ENCODE measurements at places on chromosomes 4 and X.

- no peak for DNase-seq
Measured at GRCh38 chrX:1341545-1342184, 5.1 kb downstream of the IL3RA start.

- DNase-seq = no peak
Measured at GRCh38 chrX:105910563-105911105, 88.3 kb downstream of the NRK start.

- no peak for DNase-seq
Measured at GRCh38 chr4:128527946-128528576, 240.4 kb upstream of the PGRMC2 start.

GRCh38 chr4:8556341-8557150 is 23.6 kb upstream of the GPR78 start:
- DNase-seq = no peak

- no peak for DNase-seq
Measured at GRCh38 chr4:84433633-84434222, 65.4 kb downstream of the NKX6-1 start.

DNA sequence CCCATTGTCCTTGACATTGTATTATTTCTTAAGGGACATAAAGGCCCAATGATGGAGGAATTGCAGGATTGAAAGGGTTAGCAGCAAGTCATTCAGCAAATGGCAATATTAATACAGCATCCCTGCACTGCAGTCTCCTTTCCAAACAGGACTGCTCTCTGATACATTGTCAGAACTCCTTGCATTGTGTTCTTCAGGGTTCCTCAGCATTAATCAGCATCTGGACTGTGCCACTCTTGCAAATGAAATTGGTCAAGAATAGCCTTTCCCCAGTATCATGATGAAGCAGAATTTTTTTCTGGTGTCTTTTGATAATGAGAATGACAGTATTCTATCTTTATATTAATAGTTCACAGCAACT is 272.6 kb upstream of the HAND2 start:
- DNase-seq = no peak

GRCh38 chr4:17597517-17597916 is 16.9 kb upstream of the MED28 start:
- DNase-seq = peak; percentile 27

DNA sequence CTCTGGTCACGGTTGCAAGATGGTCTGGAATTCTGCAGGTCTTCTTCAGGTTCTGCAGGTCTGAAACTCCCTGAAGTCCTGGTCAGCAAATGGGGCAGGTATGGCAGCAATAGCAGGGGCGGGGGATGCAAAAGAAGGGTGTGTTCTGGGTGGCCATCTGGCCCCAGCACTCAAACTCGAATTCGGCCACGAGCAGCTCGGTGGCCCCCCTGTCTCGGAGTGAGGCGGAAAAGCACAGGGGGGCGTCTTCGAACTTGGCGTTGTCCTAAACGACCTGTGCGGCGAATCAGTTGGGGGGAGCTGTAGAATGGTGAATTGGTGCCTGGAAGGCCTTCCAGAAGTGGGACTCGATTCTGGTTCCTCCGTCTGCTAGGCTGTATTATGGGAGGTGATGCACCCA is 2.1 kb downstream of the RTL5 start:
- no peak for DNase-seq

DNA sequence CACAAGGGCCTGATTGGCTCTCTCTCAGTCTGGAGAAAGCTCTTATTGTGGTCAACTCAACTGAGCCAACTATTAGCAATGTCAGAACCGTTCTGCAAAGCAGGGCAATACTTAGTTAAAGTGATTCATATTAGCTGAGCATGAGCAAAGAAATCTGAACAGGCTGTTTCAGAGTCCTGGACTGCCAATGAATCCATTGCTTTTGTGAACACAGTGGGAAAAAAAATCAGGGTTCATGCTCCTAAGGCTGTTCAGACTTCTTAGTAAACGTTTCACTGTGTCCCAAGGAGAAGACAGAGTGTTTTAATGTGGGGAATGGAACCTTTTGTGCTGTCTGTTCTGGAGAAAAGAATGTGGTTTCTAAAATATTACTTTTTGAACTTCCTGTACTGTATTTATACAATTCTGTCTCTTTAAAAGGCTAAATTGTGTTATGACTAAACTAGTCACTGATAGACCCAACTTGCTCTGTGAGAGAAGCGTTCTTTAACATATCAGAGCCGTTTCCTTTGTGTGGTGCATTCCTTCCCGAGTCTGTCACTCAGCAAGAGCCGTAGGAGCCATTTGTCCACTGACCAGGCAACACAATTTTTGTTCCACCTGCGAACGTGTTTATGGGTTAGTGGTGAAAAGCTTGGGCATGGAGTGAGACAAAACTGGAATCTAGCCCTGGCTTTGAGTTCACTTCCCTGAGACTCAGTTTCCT is 366.1 kb downstream of the FBXO8 start:
- no peak for DNase-seq

GRCh38 chrX:3263681-3264126 is 82.7 kb downstream of the MXRA5 start:
- DNase-seq = no peak

DNA sequence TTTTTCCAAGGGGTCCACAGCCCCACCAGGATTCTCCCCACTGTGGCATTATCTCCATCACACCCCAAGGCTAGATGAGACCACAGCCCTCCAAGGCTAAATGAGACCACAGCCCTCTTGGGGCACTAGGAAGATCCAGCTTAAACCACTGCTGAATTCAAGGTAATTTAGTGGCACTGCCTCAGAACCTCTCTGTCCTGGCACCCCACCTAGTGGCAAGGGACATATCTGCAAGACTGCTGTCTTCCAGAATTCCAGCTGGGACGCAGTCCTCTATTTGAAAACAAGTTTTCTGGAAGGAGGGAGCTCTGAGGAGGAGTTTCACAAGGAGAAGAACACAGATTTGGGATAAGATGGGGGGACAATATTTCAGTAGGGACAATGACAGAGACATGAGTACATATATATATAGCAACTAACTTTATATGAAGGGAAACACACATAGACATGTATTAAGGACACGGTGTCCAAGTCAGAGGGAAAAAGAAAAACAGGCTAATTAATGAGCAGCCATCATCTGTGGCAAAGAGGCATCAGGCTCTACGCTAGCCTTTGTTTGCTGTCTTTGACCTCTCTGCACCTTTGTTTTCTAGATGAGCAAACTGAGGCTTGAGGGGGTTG is 9.3 kb downstream of the CETN2 start:
- peak; percentile 41 for DNase-seq

DNA sequence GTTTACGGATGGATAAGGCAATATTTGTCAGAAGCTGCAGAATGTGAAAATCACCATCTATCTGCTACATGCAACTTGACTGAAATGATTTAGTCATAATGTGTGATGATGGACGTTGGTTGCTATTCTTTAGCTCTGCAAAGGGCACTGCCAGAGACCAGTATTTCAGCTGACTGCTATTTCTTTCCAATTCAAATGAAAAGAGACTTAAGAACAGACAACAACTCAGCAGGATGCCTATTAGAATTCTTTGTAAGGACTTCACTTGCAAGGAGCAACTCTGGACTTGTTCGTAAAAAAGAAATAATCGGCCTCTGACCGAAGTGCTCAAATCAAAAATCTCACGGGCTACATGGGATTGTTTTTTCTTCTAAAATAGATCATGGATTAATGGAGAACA is 262.7 kb downstream of the DHX15 start:
- DNase-seq = no peak

GRCh38 chrX:137424679-137425078 is 141.2 kb upstream of the ZIC3 start:
- no peak for DNase-seq

GRCh38 chr4:147327322-147327721 is 153.6 kb upstream of the EDNRA start:
- no peak for DNase-seq

DNA sequence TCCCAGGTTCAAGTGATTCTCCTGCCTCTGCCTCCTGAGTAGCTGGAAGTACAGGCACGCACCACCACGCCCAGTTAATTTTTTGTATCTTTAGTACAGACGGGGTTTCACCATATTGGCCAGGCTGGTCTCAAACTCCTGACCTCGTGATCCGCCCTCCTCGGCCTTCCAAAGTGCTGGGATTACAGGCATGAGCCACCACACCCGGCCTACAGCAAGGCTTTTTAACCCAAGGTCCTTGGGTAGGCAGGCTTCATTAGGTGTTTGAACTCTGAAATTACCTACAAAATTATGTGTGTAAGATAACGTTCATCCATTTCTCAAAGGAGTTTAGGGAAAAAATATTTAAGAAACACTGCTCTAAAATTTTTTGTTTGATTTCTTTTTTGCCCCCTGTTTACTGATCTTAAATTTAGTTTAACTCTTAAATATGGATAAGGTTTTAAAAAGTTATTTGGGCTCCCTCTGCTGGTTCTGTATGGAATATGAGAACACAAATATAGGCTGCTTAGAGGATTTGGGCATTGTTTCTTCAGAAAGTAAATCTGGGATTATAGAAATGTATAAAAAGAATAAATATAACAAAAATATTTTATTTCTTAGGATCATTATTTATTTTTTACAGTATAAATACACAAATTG is 92.8 kb downstream of the CBR4 start:
- DNase-seq = peak; percentile 47

DNA sequence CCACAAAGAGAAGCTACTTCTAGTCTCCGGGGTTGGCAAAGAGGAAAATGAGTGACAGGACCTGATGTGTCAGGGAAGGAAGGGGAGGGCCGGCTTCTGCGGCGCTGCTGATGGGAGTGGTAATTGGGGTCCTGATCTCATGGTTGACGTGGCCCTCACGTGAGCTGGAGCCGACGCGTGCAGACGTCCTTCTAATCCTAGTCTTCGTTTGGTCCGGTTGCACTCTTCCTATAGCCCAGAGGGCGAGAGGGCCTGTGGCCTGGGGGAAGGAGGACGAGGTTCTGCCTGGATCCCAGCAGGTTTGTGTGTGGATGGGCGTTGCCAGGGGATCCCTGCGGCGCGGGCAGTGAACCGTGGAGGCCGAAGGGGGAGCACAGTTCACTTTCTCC is at the start of gene ARMCX1:
Gene ARMCX1 (plus strand): TSS at position 186 of the 389 bp plus-strand sequence. CDS start 2,384 bp downstream, outside the sequence.
- DNase-seq = peak; percentile 1

- DNase-seq = no peak
Measured at GRCh38 chrX:139094671-139095592, 383.4 kb upstream of the FGF13 start.

DNA sequence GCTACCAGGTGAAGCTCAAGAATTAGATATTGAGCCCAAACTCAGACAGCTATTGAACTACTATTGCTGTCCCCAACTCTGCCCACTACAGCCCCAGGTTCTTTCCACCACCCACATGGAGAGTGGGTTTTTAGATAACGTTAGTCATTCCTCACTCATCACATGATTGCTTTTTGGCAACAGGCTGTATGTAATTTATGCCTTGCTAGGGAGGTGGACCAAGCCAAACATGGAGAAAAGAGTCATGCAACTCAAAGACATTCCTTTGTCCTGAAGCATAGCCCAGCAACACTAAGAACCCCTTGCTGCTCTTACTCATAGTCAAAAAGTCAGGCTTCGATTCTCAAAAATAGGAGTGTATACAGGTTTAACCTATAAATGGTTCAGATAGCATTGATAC is 275.9 kb upstream of the VCX3A start:
- no peak for DNase-seq
